ENCODE measurements at places on chromosomes 5 and 9.

DNA sequence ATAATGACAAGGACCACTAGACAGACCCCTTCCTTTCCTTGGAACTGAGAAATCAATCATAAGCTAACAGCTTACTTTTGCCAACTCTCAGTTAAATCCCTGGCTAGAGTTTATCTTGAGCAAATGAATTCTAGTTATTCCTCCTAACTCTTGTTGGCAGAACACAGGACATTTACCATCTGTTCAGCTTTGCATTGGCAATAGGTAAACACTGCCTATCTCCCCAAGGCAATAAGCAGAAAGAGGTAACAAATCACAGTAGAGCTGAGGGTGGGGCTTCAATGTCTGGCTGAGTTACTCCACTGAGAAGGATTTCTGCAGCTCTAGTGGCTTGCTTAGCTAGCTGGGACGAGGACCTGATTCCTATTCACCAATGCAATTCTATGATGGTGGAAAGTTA is 503.3 kb upstream of the GRIA1 start:
- DNase-seq = no peak

- DNase-seq = no peak
Observed at GRCh38 chr5:40578501-40579451, 100.9 kb upstream of the PTGER4 start.

DNA sequence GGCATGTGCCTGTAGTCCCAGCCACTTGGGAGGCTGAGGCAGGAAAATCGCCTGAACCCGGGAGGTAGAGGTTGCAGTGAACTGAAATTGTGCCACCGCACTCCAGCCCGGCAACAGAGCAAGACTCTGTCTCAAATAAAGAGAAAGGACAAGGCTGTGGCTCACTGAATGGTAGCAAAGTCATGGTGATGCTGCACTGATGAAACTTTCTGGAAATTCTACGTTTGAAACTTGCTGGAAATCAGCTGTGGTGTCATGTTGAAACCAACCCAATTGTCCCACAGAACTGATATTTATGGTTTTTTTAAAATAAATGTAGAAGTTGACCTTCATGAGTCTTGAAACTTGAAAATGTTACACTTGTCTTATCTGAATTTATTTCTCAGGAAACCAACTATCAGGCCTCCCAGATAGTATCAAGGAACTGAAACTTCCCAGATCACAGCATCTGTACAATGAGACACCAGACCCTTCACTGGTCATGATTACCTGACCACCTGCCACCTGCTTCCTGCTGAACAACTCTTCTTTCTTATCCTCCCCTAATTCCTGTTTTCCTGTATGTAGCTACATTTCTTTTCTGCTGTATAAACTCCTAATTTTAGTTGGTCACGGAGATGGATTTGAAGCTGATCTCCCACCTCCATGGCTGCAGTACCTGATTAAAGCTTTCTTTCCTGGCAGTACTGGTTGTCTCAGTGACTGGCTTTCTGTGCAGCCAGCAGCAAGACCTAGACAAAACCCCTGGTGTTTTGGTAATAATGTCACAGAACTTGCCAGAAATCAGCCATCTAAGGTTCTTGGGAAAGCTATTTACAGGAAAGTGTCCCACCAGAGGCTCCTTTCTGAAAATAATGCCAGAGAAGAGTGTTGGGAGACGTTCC is 5.6 kb upstream of the TBC1D13 start:
- DNase-seq = no peak

DNA sequence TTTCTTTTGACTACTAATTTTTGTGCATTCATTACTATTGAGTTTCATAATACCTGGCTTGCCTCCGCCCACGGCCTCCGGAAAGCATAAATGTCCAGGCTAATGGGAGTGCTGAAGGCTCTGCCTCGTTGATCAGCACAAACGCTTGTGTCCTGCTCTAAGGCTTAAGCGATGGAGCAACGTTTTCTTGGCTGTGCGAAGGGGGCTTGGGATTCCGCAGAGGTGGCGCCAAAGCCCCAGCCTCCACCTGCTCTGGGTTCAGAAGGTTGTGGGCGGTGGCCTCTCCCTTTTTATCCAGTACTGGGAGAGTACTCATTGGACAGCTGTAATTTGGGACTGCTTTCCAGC is 19.7 kb downstream of the ANXA2R start:
- DNase-seq = no peak

- no peak for DNase-seq
Observed at GRCh38 chr9:82342046-82342445, 353.5 kb downstream of the SPATA31D1 start.

DNA sequence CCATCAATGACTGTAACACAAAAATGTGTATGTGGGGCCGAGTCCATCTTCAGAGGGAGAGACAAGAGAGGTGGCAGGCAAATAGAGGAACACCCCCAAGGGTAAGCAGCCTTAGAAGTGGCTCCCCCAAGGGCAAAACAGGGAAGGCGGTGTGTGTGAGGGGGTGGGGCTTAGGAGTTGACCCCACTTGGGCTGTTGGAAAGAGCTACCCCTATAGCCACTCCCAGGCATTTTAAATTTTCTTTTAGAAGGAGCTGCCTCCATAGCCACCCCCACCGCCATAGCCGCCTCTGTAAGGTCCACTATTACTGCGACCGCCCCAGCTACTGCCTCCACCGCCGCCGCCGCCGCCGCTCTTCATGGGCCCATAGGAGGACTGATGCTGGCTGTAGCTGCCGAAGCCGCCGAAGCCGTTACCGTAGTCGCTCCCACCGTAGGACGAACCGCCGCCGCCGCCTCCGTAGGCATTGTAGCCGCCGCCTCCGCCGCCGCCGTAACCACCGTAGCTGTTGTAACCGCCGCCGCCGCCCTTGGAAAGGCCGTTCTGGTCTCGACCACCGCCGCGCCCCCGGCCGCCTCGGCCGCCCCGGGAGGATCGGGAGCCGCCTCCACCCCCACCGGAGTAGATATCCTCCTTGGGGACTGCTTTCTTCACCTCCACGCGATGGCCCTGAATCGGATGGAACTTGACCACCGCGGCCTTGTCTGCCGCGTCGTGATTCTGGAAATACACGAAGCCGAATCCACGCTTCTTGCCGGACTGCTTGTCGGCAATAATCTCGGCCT is 1.1 kb downstream of the HNRNPA0 start:
- DNase-seq = no peak

GRCh38 chr9:87372356-87372851 is 125.3 kb upstream of the DAPK1 start:
- DNase-seq = no peak

GRCh38 chr9:120571443-120572257 is 8.3 kb downstream of the CDK5RAP2 start:
- DNase-seq = no peak

DNA sequence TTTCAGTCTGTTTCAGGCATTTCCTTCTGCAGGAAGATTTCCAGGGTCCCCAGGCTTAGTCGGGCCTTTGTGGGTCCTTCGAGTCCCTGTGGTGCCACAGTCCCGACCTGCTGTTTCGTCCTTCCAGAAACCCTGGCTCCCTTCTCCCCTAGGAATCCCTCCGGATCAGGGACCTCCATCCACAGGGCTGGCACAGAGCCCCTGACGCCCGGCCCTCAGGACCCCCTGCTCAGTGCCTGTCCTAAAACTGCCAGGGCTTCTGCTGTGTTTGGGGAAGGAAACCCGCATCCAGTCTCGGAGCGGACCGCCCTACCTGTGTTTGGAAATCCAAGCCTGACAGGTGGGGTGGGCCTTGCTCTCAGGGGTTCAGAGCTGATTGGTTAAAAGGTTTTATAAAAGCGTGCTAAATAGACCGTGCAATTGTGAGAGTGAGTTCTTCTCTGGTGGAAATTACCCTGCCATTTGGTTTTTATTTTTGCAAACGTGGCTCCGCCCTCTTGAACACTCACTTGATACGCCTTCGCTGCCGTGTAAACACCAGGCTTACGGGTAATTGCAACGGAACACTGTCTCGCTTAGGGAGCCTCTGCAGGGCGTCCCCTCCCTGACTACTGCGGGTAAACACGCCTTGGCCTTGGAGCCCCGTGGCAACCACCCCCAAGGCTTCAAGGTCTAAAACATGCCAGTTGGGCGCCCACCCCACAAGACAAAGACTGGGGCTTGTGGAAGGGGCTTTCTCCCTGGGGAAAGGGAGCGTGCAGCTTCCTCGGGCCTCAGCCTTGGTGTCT is 121.2 kb downstream of the PHF2 start:
- no peak for DNase-seq

GRCh38 chr9:72509635-72510034 is 11.8 kb upstream of the TMC1 start:
- DNase-seq = no peak

DNA sequence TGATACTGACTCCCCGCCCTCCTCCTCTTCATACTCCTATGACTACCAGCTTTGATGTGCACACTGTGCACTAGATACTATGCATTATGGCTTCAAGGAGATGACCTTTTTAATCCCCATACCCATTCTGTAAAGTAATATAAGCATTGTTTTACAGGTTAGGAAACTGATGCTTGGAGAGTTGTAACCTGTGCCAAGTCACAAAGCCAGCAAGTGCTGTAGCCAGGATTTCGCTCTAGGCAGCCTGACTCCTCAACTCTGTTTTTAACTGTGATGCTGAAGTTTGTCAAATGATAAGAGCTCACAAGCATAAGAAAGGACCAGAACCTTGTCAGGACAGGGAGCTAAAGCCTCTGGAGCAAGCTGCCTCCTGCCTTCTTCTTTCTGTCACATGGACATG is 461.3 kb downstream of the TMEM232 start:
- DNase-seq = no peak

DNA sequence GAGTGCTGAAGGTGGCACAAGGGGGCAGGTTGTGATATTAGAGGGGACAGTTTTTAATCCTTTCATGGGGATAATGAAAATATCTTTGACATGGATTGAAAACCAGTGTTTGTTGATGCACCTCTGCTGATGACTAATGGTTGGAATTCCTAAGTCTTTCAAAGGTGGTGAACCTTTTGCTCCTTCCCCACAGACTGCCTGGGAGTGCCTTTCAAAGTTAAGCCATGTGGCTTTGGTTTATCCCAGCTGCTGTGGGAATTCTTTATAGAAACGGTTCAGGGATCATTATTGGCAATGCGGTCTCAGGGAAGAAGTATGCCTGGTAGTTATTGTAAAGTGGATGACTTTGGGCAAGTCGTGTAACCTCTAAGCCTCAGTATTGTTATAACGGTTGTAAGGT is 45.7 kb downstream of the PIP5K1B start:
- no peak for DNase-seq

DNA sequence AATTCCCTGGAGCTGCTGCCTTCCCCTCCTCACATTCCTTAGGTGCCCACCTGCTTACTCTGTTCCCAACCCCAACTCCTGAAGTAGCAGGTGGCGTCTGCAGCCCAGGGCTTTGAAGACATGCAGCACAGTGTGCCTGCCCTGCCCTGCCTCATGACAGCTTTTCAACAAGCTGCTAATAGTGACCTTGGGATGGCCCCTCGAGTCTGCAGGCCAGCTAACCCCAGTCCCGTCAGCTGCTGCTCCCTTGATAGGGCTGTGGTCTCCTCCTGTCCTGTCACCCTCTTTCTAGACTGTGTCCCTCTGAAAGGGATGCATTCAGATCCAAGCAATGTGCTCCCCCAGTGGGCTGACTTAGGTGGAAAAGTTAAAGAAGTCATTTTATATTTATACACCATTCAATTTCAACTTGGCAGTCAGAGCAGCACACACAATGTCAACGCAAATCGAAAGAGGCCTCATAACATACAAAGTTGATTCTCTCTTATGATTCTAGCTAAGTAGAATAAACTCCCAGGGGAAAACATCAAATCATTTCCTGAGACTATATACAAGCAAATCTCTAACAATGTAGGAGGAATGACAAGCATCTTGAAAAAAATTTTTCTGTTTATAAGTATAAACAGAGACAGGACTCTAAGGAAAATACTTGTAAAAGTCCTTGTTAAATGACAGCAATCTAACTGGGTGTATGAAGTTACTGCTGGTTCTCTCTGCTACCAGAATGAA is 37.9 kb downstream of the ADRB2 start:
- no peak for DNase-seq

DNA sequence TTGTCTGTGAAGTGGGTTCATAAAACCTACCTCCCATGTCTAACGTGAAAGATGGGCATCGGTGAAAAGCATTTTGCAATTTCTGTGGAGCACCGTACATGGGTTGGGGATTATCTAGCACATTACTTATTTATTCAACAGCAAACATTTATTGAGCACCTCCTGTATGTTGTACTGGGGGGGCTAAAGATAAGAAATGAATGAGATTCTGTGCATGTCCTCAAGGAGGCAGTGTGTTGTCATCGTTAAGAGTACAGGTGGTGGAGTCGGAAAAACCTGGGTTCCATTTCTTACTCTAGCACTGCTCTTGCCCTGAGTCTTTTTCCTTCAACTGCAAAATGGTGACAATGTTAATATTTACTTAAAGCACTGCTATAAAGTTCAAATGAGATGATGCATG is 30.4 kb upstream of the DENND1A start:
- no peak for DNase-seq

DNA sequence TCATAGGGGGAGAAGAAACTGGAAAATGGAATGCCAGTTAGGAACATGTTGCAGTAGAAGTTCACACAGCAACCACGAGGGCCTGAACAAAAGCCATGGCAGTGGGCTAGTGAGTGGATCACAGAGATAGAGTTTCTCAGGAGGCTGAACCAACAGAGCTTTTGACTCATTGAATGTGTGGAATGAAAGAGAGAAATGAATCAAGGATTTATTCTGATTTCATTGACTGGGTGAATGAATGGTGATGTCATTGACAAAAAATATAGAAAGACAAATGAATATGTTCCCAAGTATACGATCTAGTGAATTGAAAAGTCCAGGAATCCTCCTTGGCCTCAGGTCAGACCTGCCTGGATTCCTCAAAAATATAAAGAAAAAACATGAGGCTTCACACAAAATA is 99.2 kb downstream of the ZNF462 start:
- no peak for DNase-seq

- DNase-seq = no peak
Observed at GRCh38 chr9:3435732-3436131, 90.1 kb downstream of the RFX3 start.

- DNase-seq = no peak
Observed at GRCh38 chr5:17429353-17429752, 68.7 kb upstream of the TAF11L2 start.

DNA sequence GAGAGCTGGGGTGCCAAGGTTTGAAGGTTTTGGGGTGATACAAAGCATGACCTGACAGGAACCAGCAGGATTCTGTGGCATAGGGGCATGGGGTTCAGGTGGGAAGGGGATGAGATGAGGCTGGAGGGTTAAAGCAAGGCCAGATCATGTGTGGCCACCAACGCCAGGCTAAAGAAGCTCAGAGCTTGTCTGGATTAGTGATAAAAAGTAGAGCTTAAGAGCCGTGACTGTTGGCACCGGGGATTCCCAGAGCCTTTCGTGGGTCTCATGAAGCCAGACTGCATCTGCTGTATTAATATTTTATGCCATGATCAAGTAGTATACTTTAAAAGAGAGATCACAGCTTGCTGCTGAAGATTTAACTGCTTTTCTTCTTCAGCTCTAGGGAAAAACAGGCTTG is 8.5 kb upstream of the GSN start:
- no peak for DNase-seq
